ENCODE measurements at places on chromosomes 12 and 14.

GRCh38 chr12:94614288-94614721, 36.1 kb downstream of the TMCC3 start:
- no peak for DNase-seq

DNA sequence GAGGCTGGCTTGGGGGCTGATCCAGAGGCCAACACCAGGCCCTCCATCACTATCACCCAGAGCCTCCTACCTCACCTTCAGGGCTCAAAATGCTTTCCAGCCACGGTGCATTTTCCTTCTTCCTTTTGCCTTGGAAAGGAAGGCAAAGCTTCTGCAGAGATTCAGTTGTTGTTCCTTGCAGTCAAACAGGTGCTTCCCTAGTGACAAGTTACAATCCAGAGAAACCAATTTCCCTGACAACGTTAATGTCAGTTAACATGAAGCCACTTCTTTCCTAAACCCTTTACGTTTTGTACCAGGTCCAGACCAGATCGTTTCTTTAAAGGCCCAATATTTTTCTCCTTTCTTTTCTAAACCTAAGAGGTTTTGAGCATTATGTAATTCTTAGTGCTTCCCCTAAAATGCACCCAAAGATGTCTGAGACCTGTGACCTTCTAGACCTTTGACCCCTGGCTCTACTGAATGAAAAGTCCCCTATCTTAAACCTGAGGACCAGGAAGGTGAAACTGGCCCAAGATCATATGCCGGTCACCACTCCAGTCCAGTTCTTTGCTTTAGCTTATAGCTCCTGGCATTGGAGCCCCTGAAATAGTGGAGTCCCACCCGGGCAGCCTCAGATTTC, 211.5 kb downstream of the SLC41A2 start:
- no peak for DNase-seq

- no peak for DNase-seq
Observed at GRCh38 chr12:3228552-3228951, 151.4 kb downstream of the TSPAN9 start.

DNA sequence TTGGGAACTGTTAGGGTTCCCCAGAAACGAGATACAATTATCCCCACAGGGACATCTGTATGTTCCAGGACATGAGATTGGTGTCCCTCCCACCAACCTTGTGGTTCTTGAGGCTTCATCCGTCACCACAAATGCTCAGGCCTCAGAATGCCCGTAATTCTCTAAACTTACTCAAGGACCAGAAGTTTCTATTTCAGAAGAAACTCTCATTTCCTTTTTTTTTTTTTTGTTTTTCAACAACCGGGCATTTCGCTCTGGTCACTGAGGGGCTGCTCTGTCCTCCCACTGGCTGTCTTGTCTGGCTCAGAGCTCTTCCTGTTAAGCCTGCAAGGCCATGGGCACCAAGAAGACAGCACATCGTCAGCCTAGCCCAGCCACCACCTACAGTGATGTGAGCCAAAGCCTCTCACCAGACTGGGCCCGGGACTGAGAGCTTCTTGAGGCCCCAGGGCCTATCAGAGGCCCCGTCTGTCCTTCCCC, 36.2 kb downstream of the VDR start:
- DNase-seq, result no peak

- no peak for DNase-seq
Observed at GRCh38 chr12:130412384-130412783, 74.7 kb downstream of the PIWIL1 start.

DNA sequence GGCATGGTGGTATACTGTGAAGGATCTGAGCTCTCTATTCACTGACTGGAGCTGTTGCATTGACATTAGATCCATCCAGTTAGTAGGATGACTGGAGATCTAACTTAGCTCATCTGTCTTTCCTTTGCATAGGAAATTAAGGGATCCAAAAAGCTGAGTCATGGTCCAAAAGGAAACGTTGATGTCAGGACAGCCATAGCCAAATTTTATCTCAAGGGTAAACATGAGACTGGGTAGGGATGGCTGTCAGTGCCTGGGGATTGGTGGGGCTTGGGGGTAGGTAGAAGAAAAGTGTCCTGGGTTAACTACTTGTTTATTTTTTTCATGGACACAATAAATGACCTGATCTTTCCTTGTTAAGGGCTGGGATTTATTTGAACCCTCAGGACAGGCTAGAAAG, 4.6 kb downstream of the FAM177A1 start:
- DNase-seq, result no peak

DNA sequence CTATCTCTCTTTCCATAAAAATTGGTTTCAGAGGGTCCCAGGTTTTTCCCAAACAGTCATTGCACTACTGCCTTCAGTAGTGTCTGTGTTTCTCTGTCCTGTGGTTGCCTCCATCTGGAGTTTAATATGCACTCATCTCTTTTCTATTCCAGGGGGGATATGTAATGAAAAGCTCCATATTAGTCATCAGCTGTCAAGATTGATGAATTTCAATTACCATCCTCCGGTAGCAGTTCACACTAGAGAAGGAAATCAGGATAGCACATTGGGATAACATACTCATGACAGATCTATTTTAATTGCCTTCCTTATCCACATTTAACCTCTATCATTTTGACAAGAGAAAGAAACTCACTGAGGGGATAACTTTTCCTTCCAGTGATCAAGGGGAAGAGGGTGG, 589.0 kb upstream of the SEL1L start:
- DNase-seq, result no peak

- no peak for DNase-seq
Observed at GRCh38 chr14:79680087-79680486, 531.2 kb downstream of the DIO2 start.

GRCh38 chr12:26555139-26555538, 277.9 kb downstream of the ITPR2 start:
- no peak for DNase-seq

DNA sequence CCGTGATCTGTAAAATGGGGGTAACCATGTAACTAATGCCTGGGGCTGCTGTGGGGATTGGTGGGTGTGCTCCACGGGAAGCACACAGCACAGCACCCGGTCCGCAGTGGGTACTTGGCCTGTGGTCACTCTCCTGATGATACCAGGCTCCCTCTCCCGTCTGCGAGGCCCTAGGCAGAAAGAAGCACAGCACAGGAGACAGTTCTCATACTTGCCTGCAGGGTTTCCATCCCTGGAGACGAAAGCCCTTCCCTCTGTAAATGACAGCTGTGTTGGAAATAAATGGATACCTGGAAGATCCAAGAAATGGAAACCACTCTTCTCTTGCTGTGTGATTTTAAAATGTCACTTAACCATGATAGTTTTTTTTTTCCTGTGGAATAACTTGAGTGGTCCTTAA, 7.9 kb upstream of the PRMT8 start:
- DNase-seq, result no peak

DNA sequence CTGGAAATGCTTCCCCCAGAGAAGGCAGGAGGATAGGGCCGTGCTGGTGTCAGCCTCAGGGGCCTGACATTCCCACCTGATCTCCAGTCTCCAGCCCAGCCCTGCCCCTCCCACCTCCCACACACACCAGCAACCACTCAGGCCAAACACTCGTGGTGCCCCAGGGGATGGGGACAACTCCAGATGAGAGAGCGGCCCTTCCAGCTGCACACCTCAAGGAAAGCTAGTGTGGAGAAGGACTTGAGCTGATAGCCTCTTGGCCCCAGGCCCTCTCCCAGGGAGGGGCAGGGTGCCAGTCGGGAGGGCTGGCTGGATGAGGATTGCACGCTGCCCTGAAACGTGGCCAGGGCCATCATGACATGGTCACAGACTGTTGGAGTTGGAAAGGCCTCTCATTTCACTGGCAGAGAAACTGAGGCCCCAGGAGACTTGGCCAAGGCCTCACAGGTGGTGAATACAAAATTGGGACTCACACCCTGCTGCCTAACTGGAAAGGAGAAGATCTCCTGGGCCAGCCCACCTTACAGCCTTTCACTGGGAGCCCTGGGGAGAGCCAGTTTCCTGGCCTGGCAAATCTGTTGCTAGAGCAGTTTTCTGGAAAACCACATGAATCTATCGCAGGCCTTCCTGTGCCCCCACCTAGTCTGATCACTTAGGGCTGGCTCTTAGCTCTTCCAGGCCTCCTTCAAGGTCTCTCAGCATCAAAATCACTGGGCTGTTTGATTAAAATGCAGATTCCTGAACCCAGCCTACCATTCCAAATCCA, 52.1 kb downstream of the IRF2BPL start:
- DNase-seq, result no peak

DNA sequence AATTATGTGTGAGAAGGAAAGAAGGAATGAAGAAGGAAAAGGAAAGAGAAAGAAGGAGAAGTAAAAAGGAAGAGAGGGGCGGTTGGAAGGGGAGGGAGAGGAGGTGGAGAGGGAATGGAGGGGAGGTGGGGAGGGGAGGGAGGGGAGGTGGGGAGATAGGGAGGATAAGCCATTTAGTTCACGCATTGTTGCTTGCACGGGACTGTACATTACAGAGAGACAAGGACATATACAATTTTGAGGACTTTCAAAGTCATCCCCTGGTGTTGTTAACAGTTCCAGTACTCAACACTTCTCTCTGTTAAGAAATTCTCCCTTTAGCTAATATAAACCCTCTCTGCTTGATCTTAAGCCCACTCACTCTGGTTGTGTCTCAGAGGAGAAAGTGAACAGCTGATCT, 312.5 kb downstream of the GRIN2B start:
- DNase-seq, result no peak

GRCh38 chr14:50758945-50759344, 72.0 kb downstream of the NIN start:
- DNase-seq, result no peak

DNA sequence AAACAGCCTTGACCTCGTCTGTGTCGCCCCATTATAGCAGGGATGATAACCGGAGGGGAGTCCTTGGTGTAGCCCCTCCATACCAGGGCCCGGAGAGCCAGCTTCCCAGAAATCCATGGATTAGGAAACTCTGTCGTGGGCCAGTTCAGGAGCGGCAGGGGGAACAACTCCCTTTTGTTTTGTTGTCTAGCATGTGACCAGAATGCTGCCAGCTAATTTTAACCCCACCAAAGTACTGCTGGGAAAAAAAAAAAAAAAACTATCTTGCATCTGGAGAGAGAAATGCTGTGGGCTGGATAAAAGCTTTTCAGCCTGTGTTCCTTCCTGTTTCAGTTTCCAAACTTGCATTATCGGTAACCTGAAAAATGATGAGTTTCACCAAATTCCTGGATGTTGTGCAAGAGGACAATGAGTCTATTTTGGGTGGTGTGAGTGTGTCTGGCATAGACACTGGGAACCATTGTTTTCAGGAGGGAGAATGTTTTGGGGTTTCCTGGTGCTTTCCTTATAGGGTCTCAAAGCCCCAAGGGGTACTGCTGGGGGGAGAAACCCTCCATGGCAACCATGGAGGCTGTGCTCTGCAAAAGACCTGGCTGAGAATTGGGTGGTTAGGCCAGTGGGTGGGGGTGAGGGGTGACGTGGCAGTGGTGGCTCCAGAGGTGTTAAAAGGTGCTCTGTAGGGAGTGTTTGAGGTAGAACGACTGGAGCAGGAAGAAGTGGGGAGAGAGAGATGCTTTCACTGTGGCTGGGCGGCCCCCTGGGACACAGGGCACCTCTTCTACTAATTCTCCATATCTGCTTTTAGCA, 14.9 kb upstream of the IRF2BPL start:
- no peak for DNase-seq

GRCh38 chr12:1307796-1308195, 286.6 kb downstream of the FBXL14 start:
- no peak for DNase-seq

DNA sequence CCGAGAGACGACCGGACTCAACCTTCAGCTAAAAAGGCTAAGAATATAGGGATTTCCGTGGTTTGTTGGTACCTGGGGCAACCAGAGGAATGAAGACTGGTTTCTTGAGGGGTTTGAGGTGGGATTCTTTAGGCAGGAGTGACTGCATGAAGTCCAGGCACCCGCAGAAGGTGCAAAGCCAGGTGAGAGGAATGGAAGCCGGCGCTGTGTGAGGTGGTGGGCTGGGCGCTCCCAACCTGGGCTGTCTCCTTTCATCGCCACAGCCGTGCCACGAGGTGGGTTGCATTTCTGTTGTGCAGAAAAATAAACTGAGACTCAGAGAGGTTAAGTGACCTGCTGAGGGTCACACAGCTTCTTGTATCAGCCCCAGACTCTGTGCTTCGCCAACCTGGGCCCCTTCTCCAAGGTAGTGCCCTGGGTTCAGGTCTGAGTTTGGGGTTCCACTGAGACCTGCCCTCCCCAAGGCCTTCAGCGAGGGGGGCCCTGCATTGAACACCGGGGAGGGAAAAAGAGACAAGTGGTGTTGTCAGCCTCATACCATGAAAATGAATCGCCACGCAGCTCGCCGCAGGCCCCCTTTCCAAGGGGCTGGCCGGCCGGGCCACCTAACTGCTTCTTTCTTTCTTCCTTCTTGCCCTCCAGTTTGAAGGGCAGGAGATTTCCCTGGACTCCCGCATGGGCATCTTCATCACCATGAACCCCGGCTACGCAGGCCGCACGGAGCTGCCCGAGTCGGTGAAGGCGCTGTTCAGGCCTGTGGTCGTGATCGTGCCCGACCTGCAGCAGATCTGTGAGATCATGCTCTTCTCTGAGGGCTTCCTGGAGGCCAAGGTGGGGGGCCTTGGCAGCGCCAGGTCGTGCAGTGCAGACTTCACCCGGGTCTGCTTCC, 88.4 kb downstream of the DNAH10 start:
- no peak for DNase-seq

DNA sequence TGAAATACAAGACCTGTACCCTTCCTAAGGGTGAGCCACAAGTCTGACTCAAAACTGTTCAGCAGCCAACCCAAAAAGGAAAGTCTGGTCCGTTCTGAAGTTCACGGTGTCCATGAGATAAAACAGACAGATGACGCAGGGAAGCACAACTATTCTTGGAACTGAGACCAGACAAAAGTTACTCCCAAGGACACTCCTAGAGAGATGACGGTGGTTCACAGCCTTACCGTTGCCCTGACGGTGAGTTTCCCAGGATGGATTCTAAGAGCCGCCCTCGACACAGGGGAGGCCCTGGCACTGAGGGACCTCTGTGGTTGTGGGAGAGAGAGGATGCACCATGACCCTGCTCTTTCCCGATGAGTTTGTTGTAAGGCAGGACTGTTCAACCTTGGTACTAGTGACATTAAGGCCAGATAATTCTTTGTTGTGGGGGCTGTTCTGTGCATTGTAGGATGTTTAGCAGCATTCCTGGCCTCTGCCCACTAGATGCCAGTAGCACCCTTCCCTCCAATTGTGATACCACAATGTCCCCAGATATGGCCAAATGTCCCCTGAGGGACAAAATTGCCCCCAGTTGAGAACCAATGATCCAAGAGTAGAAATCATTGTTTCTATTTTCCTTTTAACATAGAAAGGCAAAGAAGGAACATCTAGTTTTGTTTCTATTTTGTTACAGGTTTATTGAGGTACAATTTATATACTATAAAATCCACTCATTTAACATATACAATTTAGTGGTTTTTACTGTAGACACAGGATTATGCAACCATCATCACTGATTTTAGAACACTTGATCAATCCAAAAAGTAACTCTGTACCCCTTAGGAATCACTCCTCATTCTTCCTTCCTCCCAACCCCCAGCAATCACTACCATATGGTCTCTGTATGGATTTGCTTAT, 23.0 kb downstream of the OR10P1 start:
- no peak for DNase-seq

DNA sequence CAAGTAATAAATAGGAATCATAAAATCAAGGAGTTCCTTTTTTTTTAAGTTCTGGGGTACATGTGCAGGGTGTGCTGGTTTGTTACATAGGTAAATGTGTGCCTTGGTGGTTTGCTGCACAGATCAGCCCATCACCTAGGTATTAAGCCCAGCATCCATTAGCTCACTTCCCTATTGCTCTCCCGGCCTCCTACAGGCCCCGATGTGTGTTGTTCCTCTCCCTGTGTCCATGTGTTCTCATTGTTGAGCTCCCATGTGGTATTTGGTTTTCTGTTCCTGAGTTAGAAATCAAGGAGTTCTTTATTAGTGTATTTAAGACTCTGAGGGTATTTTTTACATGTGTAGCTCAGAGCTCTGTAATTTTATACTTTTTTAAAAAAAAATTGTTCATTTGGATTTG, 86.0 kb downstream of the SCFD1 start:
- no peak for DNase-seq

Measured in naive thymus-derived CD4-positive, alpha-beta T cell (primary cell).